Daoy (cell line): ENCODE measurements at places on chromosomes 12 and 14.
A peak's percentile ranks its signal among the peaks of the same experiment; 100 is the strongest.

DNA sequence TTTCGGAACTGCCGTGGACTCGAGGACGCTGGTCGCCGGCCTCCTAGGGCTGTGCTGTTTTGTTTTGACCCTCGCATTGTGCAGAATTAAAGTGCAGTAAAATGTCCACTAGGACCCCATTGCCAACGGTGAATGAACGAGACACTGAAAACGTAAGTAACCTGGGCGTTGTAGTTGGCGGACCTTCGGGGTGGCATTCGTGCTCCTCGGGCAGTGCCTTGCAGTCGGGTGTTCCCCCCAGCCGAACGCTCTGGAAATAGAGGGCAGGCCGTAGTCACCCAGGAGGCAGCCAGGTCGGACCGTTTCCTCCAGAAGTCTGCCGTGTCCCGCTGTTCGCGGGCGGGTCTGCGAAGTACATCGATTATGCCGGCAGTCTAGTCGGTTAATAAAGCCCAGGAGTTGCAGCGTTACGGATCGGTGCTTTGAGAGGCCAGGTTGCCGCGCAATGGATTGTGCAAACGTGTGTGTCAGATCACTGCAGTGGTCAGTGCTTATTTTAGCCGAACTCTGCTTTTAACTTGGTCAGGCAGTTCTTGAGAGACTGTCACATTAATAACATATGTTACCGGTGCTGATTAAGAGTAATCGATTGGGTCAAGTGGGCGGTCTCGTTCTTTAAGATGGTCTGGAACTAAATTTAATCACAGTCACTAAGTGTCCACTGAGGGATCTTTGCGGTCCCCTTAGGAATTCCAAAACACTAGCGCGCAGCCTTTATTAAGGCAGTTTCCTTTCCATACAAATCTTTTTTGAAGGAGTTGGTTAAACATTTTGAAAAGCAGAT is 906 bp downstream of the MARK3 start:
- peak; percentile 21 for DNase-seq

GRCh38 chr14:80663541-80663940 is 278.0 kb downstream of the CEP128 start:
- no peak for DNase-seq

GRCh38 chr12:46944771-46945170 is 119.0 kb upstream of the SLC38A4 start:
- no peak for DNase-seq

GRCh38 chr12:70609739-70610491 is 27.3 kb downstream of the PTPRB start:
- peak; percentile 64 for DNase-seq

DNA sequence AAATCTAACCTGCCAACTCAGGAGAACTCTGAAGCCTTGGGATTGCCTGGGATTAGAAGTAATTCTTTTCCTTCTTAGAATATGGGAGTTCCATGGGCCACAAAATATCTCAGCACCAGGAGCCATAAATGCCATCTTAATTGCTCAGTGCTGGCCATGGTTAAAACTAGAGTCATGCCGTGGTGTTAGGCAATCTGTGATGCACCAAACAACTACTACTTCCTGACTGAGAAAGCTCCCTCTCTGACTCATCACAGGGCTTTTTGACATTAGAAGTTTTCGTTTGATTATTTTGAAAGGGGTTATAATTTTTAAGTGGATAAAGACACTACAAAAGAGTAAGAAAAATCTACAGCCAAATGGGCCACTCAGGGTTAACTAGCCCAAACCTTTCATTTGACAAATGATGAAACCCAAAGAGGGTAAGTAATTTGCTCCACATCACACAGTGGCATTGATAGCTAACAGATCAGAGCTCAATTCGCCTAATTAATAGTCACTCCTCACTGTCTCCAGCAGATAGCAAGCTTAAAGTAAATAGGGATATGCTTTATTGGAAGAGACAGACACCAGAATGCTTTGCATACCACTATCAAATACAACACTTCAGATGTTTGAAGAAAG is 377.3 kb downstream of the EMP1 start:
- DNase-seq = peak; percentile 64

GRCh38 chr14:73232984-73233383 is 4.3 kb upstream of the PAPLN start:
- DNase-seq = no peak

- peak; percentile 98 for DNase-seq
These were observed at the start of gene FBXO33 for GRCh38 chr14:39432179-39432618. FBXO33 (minus strand) TSS chr14:39432433; CDS start chr14:39432162, 271 bp downstream.

DNA sequence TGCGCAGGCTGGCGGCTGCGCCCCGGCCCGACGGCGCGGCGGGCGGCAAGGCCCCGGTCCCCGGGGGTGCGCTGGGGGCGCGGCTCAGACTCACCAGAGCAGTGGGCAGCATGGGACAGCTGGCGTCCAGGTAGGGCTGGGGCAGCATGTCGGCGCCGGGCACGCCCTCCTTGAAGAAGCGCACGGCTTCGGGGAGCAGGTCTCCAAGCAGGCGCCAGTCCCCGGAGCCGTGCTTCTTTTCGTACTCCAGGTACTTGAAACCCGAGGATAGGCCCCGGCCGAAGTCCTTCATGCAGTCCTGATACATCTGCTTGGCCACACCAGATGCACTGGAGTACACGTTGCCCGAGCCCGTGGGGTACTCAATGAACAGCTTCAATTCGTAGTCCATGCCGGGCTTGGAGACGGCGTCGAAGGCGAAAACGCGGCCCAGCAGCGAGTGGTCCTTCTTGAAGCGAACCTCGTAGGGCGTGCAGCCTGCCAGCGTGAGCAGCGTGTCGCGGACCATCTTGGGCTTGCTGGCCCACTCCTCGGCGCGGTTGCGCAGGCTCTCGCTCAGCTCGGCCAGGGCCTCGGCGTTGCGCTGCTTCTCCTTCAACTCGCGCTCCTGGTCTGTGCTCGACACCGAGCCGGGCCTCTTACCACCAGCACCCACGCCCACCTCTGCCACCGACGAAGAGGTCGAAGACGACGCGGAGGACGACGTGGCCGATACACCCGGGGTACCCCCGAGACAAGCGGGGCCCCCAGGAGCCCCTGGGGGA is 2.2 kb downstream of the IRF2BPL start:
- peak; percentile 61 for DNase-seq

GRCh38 chr12:79058342-79058741 is 193.8 kb downstream of the SYT1 start:
- DNase-seq = peak; percentile 78

- DNase-seq = no peak
These were observed 152.1 kb downstream of the ADGRD1 start for GRCh38 chr12:131105736-131106348.

DNA sequence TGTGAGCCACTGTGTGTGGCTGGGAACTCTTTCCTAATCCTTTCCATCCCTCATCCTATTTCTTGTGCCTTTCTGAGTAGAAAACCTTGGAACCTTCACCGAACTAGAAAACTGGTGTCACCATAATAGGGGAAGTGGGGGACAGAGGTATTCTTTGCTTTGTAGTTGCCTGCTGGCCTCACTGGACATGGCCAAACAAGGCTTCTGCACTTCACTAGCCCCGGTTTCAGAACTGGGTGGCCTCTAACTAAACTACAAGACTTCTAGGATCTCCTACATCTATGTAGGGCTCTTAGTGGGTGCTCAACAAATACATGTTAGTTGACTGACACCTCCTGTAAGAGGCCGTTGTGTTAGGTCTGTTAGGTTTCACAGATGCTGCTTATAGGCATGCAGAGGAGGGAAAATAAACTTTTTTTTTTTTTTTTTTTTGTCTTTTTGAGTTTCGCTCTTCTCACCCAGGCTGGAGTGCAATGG is 597 bp upstream of the CIROP start:
- DNase-seq = no peak

DNA sequence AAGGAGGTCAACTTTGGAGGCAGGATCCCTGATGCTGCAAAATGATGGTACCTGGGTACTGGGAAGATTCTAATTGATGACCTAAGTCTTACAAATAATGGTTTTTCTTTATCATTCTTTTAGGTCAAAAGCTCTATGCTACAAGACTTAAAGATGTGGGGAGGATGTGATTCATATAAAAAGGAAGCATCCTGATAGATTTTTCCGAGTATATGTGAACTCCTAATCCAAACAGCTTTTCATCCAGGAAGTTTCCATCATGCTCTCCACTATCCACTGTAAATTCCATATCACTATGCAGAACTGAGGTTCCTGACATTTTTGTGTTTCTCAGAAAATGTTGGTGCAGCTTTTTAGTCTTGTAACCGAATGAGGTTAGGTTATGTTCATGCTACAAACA is 293.2 kb downstream of the PAWR start:
- no peak for DNase-seq

DNA sequence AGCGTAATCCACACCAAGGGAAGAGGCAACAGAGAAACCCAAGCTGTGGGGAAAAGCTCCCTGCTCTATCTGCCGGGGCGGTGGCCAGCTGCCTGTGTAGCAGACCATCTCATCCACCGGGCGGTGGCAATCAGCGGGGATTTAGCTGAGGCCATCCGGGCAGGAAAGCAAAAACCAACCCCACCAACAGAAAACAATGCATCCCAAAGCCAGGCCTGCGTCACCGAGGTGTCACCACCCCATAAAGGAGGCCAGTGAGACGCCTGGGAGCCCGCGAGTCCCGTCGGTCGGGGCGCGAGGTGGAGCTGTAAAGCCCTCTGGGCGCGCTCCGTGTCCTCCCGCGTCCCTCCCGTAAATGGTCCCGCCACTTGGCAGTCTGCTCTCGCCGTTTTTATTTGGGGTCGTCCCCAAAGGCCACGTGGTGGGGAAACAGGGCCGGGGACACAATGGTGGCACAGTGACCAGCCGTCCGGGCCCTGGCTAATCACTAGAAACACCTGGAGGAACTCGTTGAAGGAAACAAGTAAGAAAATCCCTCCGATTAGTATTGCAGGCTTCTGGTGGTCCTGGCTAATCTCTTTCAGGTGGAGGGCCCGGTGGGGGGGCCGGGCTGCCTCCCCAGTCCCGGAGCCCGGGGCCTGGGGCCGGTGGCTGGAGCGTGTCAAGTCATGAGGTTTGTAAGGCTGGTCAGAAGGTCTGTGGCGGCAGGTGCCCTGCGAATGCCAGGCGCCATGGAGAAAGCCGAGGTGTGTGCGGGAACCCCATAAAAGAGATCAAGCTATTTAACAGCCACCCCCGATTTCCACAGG is 94.7 kb upstream of the GSC start:
- peak; percentile 16 for DNase-seq

DNA sequence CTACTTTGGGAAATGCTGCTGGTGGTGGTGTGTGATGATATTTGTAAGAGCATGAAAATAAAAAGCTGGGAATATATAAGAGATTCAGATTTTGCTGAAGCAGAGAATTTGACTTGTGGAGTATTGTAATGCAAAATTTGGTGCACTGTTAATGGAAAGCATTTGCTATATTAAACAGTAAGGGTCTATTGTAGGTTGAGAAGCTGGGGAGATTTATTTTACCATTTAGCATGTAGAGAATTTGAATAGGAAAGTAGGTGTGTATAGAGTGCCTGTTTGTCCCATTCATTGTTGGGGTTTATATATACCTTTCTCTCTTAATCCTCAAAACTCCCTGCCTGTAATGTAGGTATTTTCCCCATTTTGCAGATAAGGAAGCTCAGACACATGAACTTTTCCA is 48.4 kb downstream of the CRADD start:
- DNase-seq = no peak
